ENCODE measurements at places on chromosomes 16 and 17. TPM values are rescaled to one million over a fixed set of nuclear protein-coding genes. Genes with fewer than 3 reads are reported as not detected.

SBK1 gene
- 16.4 TPM for total RNA-seq

LHX1 gene
- not detected for total RNA-seq

PKMYT1 gene
- 4.6 TPM for total RNA-seq

TP53TG3 gene
- not detected for total RNA-seq

TTC19 gene
- 52.9 TPM for total RNA-seq

SLC13A2 gene
- total RNA-seq = not detected

CA7 gene
- total RNA-seq = not detected

Data from neural progenitor cell (in vitro differentiated cells).